Activated naive CD4-positive, alpha-beta T cell treated with anti-CD3 and anti-CD28 coated beads, Interleukin-2, amount 50 U/mL, for 72 hours (primary cell): ENCODE measurements at places on chromosomes 12 and 14. TPM values are rescaled to one million over a fixed set of nuclear protein-coding genes. Genes with fewer than 3 reads are reported as not detected.

GRCh38 chr12:83018088-83018487, 331.4 kb downstream of the TMTC2 start:
- no peak for DNase-seq

GRCh38 chr12:1791104-1791841, 29.1 kb upstream of the LRTM2 start:
- peak; percentile 53 for DNase-seq

DNA sequence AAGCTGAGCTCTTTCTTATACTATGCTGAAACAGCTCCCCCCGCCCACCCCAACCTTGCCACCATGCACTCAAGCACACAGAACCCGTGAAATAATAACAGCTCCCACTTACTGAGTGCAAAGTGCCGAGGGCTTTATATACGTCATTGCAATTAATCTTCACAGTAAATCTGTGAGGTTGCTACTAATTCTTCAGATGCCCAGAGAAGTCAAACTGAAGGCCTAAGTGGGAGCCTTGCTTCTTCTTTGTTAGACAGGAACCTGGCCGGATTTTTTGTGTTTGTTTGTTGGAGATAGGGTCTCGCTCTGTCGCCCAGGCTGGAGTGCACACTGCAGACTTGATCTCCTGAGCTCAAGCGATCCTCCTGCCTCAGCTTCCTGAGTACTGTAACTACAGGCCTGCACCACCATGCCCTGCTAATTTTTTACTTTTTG, 34.0 kb downstream of the VCPKMT start:
- no peak for DNase-seq

GRCh38 chr12:114746297-114747011, 62.5 kb upstream of the TBX3 start:
- no peak for DNase-seq

DNA sequence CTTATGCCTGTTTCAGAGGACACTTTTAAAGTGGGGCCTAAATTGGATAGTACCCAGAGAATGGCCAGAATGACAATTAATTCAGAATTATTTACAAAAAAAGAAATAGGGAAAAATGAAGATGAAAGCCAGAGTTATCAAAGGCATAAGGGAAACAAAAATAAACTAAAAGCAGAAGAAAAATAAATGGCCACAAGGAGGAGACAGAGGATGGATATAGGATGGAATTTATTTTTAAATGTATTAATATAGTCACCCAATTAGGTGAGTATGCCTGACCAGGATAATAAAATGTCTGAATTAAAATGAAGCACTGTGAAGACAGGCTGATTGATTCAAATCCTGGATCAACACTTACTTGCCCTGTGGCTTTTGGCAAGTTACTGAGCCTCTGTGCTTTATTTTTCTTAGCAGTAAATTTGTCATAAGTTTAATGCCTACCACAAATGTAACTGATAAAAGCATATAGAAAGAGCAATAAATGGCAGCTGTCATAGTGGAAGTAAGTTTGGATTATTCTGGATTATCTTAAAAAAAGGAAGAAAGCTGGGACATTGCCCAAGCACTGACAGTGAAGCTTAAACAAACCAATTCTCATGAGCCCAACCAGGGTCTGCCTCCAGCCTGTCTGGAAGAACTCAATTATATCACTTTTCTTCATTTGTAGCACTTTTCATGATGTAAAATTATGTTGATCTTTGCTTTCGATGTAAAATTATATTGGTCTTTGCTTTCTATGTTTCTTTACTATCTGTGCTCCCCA, 3.5 kb downstream of the CLEC9A start:
- DNase-seq, result no peak

GRCh38 chr12:16880864-16881285, 274.9 kb upstream of the LMO3 start:
- no peak for DNase-seq

- no peak for DNase-seq
Observed at GRCh38 chr12:54016478-54016964, 7.7 kb downstream of the HOXC8 start.

DNA sequence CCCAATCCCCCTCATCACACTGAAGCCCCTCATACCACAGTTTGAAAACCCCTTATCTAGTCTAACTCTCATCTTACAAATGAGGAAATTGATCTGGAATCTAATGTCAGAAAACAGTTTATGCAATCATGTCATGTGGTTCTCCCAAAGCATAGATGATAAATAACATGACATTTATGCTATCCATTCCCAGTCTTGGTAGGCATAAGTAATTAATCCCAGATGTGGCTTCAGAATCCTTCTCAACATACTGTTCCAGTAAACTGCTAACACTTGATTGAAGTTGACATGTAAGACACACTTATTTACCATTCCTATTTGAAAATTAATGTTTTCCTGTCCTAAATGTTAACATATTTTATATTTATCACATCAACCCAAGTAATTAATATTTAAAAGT, 168.7 kb downstream of the GALC start:
- no peak for DNase-seq

Gene SYNDIG1L
- not detected for total RNA-seq

Gene LMNTD1
- total RNA-seq, result not detected

Gene SLC38A4
- total RNA-seq, result not detected

Gene PPM1H
- 0.18 TPM for total RNA-seq

Gene AMDHD1
- total RNA-seq, result 0.99 TPM

Gene TMTC1
- total RNA-seq, result not detected

Gene NRIP2
- not detected for total RNA-seq
